ENCODE measurements at places on chromosomes 11 and 22.
A peak's percentile ranks its signal among the peaks of the same experiment; 100 is the strongest.

GRCh38 chr11:9858822-9859221 is 194.9 kb downstream of the SWAP70 start:
- no peak for DNase-seq

DNA sequence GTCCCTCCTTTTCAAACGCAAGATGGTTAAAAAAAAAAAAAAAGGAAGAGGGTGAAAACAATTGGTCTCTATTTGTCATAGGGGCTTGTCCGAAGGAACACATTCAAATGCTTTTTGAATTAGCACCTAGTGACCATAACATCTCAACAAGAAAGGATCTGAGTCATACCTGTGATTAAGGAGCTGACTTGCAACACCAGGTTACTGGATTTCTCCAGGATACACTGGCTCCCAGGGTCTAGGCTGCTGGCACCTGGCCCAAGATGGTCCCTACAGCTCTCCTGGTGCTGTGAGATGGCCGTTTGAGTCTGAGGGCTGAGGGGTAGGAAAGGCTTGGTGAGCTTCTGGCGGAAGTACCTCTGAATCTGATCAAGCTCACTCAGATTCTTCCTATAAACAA is 28.4 kb upstream of the UCP3 start:
- no peak for DNase-seq

DNA sequence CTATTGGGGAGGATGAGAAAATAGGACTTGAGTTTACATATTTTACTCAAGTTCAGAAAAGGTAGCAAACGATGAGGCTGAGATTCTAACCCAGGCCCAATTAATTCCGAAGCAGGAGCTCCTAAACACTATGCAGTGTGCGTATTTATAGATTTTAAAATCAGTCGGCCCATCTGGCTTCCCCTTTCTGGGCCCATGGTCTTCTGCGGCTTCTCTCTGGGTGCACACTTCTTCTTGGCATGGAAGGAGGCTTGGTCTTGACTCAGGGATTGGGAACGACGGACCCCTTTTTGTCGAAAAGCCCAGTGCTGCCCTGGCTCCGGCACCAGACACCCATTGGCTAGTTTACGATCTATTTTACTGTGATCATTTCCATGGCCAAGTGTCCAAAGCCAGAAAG is 1433.8 kb downstream of the BRD1 start:
- no peak for DNase-seq

- DNase-seq = no peak
Observed at GRCh38 chr11:133219543-133219942, 312.8 kb downstream of the OPCML start.

DNA sequence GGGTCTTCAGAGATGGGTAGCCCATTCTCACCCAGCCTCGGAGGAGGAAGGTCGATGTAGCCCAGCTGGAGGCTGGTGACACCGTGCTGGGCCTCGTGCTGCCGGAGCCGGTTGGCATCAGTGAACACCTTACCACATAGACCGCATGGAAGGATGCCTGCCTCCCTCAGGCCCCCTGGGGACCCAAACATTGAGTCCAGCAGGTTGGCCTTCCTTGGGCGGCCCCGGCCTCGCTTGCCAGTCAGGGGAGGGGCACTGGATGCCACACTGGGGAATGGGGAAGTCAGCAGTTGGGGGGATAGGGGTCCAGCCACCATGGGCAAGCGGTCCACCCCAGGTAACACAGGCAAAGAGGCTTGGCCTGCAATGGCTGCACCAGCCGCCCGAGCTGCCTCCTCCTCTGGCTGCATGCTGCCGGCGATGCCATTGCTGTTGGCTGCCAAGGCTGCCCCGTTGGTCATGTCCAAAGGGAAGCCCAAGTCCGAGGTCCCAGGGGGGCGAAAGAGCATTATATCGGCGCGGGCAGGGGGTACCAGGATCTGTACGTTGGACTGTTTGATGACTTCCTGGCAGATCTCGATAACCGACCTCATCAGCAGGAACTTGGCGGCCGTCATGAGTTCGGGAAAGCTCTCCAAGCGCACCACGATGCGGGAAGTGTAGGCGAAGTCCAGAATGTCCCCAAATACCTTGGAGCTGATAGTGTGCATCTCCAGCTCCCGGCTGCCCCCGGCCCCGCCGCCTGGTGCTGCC is 1.4 kb downstream of the PATZ1 start:
- peak; percentile 63 for DNase-seq

DNA sequence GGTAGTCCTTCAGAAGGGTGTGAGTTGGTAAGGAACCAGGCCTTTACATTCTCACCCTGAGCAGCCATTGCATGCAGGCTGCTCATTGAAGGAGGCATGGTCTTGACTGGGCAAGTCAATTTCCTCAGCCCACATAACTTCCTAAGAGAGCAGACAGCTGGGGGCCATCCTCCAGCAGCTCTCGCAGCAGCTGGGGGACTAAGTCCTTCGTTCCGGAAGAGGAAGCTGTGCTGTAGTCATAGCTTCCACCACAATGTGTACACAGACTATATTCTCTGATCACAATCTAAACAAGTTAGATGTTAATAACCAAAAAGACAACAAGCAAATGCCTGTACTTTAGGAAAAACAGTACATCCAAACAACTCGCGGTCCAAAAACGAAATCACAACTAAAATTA is 30.1 kb upstream of the MPPED1 start:
- DNase-seq = no peak

DNA sequence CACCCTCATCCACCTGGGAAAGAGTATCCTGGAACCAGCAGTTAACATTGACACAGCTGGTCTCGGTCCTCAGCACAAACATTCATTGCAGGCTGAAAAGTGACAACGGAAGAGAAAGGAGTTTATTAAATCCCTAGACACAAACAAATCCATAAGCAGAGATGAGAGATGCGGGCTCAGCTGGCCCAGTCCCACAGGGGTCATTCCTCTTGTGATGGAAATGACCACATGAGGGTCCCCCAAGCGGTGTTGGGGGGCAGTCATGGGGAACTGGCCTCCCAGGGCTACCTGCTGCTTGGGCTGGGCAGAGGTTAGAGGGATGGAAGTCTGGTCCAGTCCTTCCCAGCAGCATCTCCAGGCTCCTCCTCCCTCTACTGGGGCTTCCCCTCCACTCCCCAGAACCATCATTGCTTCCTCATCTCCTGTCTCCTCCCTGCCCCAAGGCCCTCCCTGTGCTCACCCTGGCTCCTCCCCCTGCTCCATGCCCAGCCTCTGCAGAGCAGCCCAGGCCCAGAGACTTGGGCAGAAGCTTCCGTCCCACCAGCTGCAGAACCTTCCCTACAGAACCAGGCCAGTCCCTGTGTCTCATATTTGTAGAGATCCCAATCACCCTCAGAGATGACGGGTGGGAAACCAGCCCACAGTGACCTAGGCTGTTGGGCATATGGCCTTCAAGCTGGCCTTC is 5.4 kb upstream of the IGLL5 start:
- no peak for DNase-seq

- DNase-seq = no peak
Observed at GRCh38 chr22:26213826-26214225, 44.6 kb downstream of the SEZ6L start.

GRCh38 chr11:100593291-100593690 is 93.8 kb upstream of the ARHGAP42 start:
- DNase-seq = no peak

All from activated B cell treated with CpG ODN at 0.5 μM for 24 hours (primary cell).